WTC11 (cell line): ENCODE measurements at places on chromosomes 13 and 19.

GRCh38 chr19:19420570-19421298 lies 15.3 kb downstream of the GATAD2A start:
- no peak overlapping the region for H3K4me3 ChIP-seq
- H3K27ac ChIP-seq, result peak overlapping the region; percentile 72
- H3K36me3 ChIP-seq, result peaks cover 3% of the 10 kb centered on the region
- no peaks in the 10 kb centered on the region for H3K27me3 ChIP-seq
- no peak for DNase-seq

DNA sequence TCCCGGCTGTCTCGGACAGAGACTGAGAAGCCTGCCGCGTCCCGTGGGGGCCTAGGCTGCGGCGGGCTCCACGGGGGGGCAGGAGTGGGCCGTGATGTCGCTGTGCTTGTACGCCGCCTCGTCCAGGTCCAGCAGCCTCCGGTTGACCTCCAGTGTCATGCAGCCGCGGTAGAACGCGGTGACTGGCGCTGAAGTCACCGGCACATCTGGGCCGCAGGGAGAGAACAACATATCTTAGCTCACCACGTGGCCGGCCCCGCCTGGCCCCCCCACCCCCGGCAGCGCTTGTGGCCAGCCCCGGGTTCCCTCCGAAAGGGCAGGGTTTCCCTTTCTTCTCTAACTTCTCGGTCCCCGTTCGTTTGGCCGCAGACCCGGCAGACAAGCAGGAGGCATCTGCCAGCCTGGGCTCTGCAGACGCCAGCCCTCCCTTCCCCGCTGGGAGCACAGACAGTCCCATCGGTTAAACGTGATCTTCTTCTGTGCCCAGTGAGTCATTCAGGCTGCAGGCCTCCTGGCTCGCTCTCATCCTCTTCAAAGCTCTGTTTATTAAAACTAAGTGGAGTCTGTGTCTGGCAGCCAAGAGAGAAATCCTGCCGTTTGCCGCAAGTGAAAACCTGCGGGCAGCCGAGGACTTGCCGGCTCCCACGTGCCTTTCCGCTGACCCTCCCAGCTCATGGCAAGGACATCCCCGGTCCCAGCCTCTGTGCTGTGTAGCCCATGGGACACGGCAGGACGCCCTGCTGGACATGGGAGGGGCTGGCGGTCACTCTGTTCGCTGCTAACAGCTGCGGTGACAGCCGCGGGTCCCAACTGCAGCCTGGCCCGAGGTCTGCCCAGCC lies 42.8 kb downstream of the GAS6 start:
- peaks cover 7% of the 10 kb centered on the region for H3K36me3 ChIP-seq
- H3K4me3 ChIP-seq, result no peak overlapping the region
- peaks cover 6% of the 10 kb centered on the region for H3K4me1 ChIP-seq
- no peak for DNase-seq

DNA sequence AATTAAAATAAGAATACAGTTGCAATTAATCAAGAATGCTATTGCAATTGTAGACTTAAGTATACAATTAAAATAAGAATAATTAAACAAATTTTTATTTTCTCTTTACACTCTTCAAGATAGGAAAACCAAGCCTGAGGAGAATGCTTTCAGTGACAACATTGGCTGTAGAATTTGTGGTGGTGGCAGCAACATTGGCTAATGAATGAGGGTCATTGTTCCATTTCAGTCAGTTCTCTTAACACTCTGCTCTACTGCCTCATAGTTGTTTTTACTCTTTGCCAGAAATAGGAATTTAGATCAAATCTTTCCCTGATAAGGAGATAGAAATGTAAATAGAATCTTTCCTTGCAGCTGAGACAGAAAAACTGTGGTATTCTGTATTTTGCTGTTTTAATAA lies 391.6 kb downstream of the PCDH20 start:
- H3K4me1 ChIP-seq, result peaks cover 5% of the 10 kb centered on the region
- H3K4me3 ChIP-seq, result no peak overlapping the region
- DNase-seq, result no peak
- no peaks in the 10 kb centered on the region for H3K36me3 ChIP-seq

DNA sequence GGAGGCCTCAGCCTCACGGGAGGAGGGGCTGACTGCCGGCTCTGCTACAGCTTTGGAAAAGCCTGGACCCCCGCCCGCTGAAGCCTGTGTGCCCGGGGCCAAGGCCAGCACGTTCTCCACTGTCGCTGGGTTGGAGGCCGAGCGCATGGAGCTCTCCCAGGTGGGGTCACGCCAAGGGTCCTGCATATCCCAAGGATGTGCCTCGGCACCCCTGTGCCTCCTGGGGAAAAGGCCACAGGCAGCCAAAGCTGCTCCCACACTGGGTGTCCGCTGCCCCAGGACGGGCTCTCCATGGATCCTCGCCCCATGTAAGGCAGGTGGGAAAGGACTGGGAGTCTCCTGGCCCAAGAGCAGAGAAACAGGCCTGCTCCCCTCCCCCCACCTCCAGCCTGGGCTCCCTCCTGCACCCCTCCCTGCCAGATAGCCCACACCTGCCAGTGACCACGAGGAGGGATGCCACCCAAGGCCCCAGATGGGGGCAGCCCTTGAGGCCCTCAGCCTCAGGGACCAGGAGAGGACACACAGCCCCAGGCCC lies 64.0 kb downstream of the MLLT1 start:
- peaks cover 5% of the 10 kb centered on the region; the same call in 1 of the 2 replicates for H3K36me3 ChIP-seq
- H3K4me3 ChIP-seq, result no peak overlapping the region
- no peaks in the 10 kb centered on the region for H3K27me3 ChIP-seq
- no peak for DNase-seq
- peaks cover 3% of the 10 kb centered on the region; the same call in 1 of the 2 replicates for H3K4me1 ChIP-seq
- H3K27ac ChIP-seq, result no peak overlapping the region

- H3K27ac ChIP-seq, result no peak overlapping the region
- no peak overlapping the region for H3K4me3 ChIP-seq
- H3K36me3 ChIP-seq, result no peaks in the 10 kb centered on the region
- no peak for DNase-seq
Observed at GRCh38 chr19:16604615-16605014, 23.4 kb downstream of the MED26 start.

GRCh38 chr13:113646921-113647340 lies 11.1 kb downstream of the ATP4B start:
- no peaks in the 10 kb centered on the region; the same call in 1 of the 2 replicates for H3K4me1 ChIP-seq
- H3K27ac ChIP-seq, result no peak overlapping the region
- peak; percentile 5 for DNase-seq
- H3K36me3 ChIP-seq, result peaks cover 20% of the 10 kb centered on the region
- no peak overlapping the region for H3K4me3 ChIP-seq
- H3K27me3 ChIP-seq, result no peaks in the 10 kb centered on the region

DNA sequence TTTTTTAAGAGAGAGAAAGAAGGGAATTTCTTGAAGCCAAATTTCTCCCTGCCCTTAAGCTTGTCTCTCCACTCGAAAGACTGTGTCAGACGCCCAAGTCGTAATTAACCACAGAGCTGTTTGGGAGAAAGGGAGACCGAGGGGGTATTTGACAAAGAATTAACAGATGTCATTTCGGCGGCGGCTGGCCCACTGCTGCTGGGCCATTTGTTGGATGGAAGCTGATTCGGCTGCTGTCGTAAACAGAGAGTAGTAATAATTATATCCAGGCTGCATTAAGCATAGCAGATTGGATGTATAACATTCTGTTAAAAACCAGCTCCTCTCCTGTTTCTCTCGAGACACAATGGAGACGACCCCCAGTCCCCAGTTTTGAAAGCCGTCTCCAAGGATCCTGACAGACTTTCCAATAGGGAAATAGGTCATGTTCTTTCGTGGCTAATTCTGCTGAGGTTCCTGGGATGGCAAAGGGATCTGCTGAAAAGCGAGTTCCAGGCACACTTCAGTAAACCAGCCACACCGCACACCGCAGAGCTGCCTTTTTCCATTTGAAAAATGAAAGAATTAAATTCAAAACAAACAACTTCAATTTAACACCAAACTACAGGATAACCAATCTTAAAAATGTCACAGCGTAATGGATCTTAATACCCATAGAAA lies 71.5 kb downstream of the KCTD15 start:
- peak overlapping the region; percentile 16; the same call in 1 of the 2 replicates for H3K27ac ChIP-seq
- no peak overlapping the region for H3K4me3 ChIP-seq
- peaks cover 19% of the 10 kb centered on the region for H3K4me1 ChIP-seq

GRCh38 chr19:38318660-38319059 lies 985 bp upstream of the KCNK6 start:
- no peaks in the 10 kb centered on the region for H3K36me3 ChIP-seq
- H3K4me3 ChIP-seq, result peak overlapping the region; percentile 81
- peaks cover 28% of the 10 kb centered on the region for H3K4me1 ChIP-seq
- no peak overlapping the region for H3K27ac ChIP-seq

GRCh38 chr19:11737964-11738745 lies 591 bp downstream of the ZNF823 start:
- H3K4me3 ChIP-seq, result peak overlapping the region; percentile 98
- H3K27me3 ChIP-seq, result peaks cover 41% of the 10 kb centered on the region
- no peaks in the 10 kb centered on the region for H3K36me3 ChIP-seq
- H3K4me1 ChIP-seq, result peaks cover 10% of the 10 kb centered on the region

- no peaks in the 10 kb centered on the region for H3K36me3 ChIP-seq
- peak; percentile 28 for DNase-seq
- peaks cover 52% of the 10 kb centered on the region for H3K4me1 ChIP-seq
- H3K4me3 ChIP-seq, result peak overlapping the region; percentile 48
Observed at GRCh38 chr19:16456652-16457194, 15.0 kb downstream of the EPS15L1 start.

DNA sequence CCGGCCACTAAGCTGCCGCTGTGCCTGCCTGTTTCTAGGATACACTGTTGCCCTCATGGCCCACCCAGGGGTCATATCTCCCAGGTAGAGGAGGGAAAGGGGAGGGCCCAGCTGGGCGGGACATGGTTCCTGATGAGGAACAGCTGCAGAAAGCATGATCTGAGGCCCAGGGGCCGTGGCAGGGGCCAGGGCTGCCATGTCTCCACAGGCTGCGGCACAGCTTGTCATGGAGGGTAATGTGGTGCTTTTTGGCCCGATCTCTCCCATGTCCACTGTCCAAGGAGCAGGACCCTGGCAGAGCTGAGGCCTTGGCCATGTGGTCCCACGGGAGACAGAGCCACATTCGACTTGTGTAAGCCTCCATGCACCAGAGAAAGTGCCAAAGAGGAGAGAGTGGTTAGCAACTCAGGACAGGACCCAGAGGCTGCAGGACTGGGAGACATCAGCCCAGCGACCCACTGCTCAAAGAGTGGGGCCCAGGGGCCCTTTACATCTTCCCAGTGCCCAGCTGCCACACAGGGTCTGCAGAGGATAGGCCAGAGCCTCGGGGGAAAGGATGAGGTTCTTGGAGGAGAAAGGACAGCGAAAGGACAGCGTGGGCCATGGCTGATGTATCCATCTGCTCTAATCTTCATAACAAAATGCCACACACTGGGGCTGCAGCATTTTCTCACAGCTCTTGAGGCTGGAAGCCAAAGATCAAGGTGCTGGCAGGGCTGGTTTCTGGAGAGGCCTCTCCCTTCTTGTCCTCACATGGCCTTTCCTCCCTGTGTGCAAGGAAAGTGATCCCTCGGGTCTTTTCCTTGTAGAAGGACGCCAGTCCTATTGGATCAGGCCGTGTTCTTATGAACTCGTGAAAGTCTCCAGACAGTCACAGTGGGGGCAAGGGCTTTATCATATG lies 11.5 kb downstream of the POP4 start:
- no peak overlapping the region for H3K4me3 ChIP-seq
- H3K4me1 ChIP-seq, result no peaks in the 10 kb centered on the region
- peak overlapping the region; percentile 77 for H3K27ac ChIP-seq
- no peak for DNase-seq

GRCh38 chr13:80009760-80010159 lies 331.2 kb downstream of the SPRY2 start:
- H3K4me1 ChIP-seq, result no peaks in the 10 kb centered on the region
- no peak overlapping the region for H3K27ac ChIP-seq
- DNase-seq, result no peak
- peaks cover 3% of the 10 kb centered on the region; the same call in 1 of the 2 replicates for H3K36me3 ChIP-seq
- H3K27me3 ChIP-seq, result no peaks in the 10 kb centered on the region

- no peaks in the 10 kb centered on the region for H3K4me1 ChIP-seq
- H3K27ac ChIP-seq, result no peak overlapping the region
- no peak for DNase-seq
- peaks cover 9% of the 10 kb centered on the region for H3K36me3 ChIP-seq
Observed at GRCh38 chr19:18756896-18757295, 34.2 kb downstream of the COMP start.

DNA sequence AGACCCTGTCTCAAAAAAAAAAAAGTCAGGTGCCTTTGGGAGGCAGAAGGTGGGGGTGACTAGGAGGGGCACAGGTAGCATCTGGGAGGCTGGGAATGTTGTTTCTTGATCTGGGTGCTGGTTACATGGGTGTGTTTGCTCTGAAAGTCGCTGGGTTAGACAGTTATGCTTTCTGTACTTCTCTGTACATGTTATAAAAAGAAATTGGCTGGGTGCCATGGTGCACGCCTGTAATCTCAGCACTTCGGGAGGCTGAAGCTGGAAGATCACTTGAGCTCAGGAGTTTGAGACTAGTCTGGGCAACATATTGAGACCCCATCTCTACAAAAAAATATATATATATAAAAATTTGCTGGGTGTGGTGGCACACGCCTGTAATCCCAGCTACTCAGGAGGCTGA lies 15.1 kb downstream of the NOSIP start:
- H3K36me3 ChIP-seq, result no peaks in the 10 kb centered on the region
- no peak overlapping the region for H3K4me3 ChIP-seq
- DNase-seq, result no peak
- H3K27me3 ChIP-seq, result no peaks in the 10 kb centered on the region
- H3K27ac ChIP-seq, result peak overlapping the region; percentile 37; the same call in 1 of the 2 replicates

DNA sequence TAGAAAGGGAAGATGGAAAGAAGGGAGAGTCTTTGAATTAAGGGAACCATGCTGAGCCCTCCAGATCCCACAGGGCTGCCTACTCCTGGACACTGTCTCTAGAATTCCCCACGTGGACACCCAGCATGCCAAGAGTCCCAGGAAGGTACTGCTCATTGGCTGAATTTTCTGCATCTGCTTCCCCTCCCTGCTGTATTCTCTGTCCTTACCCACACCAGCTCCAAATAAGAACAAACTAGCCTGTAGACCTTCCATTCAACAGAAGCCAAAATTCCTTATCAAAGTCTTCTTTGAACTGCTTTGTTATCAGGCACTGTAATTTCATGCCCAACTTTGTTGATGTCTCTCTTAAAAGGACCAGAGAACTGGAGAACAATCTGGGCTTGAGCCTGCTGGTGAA lies 305.9 kb upstream of the ARGLU1 start:
- H3K4me3 ChIP-seq, result no peak overlapping the region
- H3K27ac ChIP-seq, result no peak overlapping the region
- H3K36me3 ChIP-seq, result no peaks in the 10 kb centered on the region
- no peak for DNase-seq

DNA sequence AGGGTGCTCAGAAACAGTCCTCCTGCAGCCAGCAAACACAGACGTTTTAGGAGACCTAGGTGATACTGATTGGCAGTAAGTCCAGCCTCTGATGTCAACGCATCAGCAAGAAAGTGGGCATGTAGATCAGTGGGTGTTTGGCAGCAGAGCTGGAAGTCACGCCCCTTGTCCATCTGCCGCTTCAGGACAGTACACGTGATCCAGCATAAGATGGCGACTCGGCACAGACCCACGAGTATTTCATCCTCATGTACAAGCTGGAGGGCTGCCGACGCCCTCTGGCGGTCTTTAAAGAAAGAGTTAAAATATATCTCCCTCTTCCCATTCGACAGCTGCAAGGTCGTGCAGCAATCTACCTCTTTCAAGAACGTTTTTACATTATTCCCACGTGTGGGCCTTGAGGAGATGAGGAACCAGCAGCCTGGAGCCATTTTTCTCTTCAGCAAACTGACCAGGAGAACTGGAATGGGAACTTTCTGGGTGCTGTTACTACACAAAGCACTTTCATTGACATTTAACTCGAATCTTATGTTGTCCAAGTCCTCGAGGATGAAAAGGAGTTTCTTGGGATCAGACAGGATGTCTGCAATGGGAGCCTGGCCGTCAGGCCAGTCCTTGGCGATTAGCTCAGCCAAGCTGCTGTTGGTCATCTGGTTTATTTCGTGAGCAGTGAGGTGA lies 22.3 kb downstream of the NLRP11 start:
- peak; percentile 30 for DNase-seq
- H3K4me3 ChIP-seq, result no peak overlapping the region
- H3K4me1 ChIP-seq, result no peaks in the 10 kb centered on the region
- peaks cover 72% of the 10 kb centered on the region for H3K36me3 ChIP-seq
- no peak overlapping the region for H3K27ac ChIP-seq
